Kidney tubule cell (primary cell): ENCODE measurements at places on chromosomes 3 and 15.

DNA sequence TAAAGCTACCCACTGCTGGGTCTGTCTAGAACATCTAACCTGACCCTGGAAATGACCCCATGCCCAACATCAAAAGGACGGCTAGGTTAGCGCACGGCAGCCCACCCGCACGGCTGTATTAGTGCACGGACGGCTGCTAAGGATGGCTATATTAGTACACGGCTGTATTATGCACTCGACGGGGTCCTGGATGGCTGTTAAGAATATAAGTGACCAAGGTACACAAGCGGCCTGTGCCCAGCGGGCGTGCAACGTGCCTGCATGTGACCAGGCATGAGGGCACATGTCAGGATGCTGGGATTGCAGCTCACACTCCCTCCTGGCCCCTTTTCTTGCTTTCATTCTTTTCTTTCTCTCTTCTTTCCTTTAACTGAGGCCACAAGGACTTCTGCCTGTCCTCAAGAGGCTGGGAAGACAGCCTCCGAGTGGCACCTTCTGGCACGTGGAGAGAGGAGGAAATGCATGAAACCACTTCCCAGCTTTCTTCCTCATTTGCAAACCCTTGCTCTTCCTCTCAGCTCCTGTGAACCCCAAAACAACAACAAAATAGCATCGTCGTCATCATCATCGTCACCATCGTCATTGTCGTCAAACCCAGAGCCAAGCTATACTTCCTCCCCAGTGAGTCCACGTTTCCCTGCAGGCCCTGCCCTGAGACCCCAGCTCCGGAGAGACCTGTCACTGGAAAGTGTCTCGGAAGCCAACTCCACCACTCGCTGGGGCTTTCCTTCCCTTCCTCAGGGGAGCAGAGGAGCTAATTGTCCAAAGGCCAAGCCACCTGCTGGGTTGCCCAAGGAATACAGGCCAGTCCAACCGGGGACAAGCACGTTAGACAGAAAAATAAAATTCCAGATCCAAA is 101.8 kb downstream of the CHSY1 start:
- DNase-seq, result no peak

DNA sequence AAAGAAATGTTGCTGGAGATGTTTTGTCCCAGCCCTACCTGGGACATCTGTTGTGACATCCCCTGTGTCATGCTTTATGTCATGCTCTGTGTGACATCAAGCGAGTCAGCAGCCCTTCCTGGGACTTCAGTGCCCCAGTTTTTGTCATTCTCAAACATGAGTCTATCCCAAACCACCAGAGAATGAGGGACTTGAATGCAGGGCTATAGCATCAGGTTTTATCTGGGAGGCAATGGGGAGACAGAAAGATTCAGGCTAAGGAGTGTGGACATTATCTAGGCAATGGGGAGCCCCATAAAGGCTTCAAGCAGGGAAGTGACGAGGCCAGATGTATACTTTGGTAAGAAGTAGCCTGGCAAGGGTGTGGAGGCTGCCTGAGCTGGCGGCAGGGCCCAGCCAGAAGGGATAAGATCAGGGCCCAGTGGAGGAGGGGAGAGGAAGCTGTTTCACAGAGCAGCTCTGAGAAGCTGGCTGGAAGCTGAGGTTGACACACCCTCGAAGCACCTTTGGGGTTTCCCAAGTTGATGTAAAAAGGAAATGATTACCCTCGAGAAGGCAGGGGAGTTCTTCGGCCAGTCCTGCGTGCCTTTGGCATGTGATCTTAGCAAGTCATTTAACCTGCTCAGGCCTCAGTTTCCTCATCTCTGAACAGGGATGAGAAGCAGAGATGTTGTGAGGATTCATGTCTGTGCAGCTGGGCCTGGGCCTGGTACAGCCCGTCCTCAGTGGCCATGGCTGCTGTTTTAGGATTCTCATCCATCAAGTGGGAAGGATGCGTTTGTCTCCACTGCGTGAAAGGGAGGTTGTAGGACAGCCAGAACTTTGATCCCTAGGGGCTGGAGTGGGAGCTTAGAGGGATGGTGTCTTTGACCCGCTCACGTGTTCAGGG is 34.3 kb downstream of the IRAK2 start:
- DNase-seq, result peak; percentile 97

DNA sequence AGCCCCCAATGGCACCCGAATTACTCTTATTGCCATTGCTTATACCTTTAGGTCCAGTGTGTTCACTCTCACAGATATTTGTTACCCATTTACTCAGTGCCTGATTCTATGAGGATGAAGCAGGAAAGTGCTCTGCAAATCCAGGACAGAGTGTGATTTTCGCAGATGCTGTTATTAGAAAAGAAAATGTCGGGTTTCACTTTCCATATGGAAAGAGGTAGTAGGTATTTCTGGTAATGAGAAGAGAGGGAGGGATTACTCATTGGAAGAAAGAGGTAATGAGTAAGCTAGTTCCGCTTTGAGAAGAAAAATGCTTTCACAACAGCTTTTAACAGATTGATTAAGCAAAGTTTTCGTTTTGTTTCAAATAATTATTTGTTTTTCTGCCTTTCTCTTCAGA is 336.3 kb upstream of the CFAP20DC start:
- DNase-seq, result peak; percentile 44

- DNase-seq, result no peak
Measured at GRCh38 chr3:46380471-46381221, 9.9 kb downstream of the CCR5 start.

DNA sequence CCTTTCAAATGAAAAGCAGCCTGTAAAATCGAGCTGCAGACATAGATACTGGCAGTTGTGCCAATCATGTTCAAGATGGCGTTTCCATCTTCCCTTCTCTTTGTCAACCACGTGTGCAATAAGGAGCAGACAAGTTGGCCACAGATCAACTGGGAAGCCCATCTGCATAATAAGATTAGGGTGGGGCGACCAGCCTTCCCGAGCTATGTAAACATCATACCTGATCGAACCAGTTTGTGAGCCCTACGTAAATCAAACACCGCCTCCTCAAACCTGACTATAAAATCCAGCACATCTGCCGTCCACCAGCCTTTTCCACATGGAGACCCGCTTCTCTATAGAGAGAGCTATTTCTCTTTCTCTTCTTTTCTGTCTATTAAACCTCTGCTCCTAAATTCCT is 37.2 kb downstream of the TRIM42 start:
- no peak for DNase-seq
